ENCODE measurements at places on chromosomes 13 and 19.

- DNase-seq, result no peak
Measured at GRCh38 chr19:35559281-35559659, 4.2 kb downstream of the ATP4A start.

DNA sequence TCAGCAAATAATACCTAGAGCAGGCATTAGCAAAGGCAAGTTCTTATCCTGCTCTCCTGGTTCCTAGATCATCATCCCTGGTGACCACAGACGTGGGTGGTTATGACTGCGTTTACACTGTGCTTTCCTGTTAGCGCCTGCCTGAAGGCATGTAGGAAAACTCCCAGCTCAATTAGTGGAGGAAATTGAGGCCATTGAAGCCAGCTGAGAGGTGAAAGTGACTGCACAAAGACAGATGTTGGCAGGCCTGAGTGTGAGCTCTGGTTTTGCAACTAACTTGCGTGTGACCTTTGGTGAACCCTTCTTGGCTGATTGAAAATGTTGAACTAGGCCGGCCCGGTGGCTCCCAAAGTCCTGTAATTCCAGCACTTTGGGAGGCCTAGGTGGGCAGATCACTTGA, 17.5 kb upstream of the NWD1 start:
- no peak for DNase-seq

GRCh38 chr13:111941845-111942447, 125.0 kb upstream of the SOX1 start:
- no peak for DNase-seq

DNA sequence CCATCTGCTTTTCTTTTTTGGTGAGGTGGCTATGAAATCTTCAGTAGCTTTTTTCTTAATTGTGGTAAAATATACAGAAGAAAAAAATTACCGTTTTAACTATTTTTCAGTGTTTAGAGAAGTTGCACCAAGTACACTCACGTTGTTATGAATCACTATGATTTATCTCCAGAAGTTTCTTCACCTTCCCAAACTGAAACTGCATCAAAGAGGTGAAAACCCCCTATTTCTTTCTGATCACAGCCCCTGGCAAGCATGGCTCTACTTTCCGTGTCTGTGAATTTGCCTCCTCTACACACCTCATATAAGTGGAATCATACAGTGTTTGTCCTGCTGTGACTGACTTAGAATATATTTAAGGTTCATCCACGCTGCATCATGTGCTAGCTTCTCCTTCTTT, 15.6 kb upstream of the SIGLEC10 start:
- DNase-seq, result no peak

DNA sequence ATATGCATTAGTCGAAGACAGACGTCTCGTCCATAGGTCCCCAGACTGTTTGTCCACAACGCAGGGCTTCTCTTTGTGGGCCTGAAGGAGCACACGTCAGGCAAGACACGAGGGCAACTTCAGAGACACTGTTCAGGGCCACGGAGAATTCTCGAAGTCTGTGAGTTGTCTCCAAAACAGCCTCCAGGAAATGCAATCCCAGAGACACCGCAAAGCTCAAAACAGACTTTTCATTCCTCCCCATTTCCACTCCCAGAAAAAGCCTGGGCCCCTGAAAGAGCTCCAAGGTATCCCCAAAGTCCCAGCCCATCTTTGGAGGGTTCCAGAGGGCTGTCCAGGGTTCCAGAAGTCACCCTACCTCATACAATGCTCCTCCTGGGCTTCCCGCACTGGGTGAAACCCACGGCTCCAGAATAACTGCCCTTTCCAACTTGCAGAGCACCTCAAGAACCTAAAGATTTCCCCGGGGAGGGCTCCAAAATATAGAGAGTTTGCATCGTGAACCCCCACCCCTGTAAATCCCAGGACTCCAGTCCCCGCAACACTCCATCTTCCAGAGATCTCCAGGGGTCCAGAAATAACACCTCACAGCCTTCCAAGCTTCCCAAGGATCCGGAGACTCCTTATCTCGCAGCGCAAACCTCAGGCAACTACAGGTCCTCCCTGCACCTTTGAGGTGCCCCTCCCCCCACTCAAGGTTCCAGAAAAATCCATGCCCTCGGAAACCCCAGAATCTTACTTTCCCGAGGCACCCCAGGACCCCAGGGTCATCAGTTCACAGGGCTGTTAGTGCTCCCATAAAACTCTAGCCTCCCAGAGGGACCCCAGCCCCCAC, 687 bp upstream of the FTL start:
- no peak for DNase-seq

GRCh38 chr13:76948149-76948548, at the start of gene ACOD1:
Gene ACOD1, plus strand, starts transcription at chr13:76948511. Its CDS starts 48 bp downstream, at chr13:76948559.
- DNase-seq, result no peak

- no peak for DNase-seq
Measured at GRCh38 chr13:20446405-20446804, 79.3 kb downstream of the CRYL1 start.

GRCh38 chr13:56457535-56458190, 683.1 kb upstream of the PRR20A start:
- no peak for DNase-seq

- no peak for DNase-seq
Measured at GRCh38 chr13:108305655-108306054, 36.1 kb downstream of the TNFSF13B start.

DNA sequence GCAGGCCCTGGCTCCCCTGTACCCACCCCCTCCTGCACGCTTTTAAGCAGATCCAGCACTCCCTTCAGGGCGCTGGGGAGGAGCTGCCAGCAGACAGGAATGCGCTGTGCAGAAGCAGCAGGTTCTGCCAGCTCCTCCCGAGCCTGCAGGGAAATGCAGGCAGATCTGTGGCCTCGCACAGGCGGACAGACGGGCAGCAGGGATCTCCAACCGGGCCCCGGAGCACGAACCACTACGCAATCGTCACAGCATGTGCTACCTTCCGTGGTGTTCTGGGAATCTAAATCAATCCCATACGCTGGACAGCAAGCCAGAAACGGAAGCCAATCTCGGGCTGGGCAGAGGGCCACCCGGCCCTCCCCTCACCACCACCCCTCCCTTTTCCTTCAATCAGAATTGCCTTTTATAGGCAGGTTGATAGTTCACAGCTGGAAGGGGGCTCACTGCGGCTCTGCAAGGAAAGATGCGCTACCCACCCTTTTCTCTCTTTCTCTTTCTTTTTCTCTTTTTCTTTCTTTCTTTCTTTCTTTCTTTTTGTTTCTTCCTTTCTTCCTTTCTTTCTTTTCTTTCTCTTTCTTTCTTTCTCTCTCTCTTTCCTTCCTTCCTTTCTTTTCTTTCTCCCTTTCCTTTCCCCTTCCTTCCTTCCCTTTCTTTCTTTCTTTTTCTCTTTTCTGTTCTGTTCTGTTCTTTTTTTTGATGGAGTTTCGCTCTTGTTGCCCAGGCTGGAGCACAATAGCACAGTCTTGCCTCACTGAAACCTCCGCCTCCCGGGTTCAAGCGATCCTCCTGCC, 99.9 kb downstream of the GNG7 start:
- DNase-seq, result no peak

DNA sequence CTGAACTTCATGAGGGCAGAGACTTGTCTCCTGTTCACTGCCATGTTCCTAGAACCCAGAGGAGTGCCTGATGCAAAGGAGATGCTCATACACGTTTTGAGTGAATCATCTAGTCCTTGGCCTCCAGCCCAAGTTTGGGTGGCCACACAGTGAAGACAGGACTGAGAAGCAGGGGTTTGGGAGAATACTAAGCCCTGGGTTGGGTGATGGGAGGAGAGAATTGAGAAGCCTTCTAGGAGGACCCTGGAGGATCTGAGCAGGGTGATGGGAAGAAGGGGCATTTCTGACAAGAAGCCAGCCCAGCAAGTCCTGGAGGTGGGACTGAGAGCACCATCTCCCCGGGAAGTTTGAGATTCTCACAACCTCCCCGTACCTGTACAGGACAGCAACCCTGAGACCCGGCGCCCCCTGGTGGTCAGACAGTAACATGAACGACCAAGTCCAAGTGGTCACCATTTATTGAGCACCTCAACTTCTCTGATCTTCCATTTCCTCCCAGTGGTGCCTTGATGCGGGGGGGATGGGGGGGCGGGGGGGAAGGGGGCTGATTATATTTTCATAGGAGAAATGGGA, 11.0 kb downstream of the CTU1 start:
- DNase-seq, result peak; percentile 82

DNA sequence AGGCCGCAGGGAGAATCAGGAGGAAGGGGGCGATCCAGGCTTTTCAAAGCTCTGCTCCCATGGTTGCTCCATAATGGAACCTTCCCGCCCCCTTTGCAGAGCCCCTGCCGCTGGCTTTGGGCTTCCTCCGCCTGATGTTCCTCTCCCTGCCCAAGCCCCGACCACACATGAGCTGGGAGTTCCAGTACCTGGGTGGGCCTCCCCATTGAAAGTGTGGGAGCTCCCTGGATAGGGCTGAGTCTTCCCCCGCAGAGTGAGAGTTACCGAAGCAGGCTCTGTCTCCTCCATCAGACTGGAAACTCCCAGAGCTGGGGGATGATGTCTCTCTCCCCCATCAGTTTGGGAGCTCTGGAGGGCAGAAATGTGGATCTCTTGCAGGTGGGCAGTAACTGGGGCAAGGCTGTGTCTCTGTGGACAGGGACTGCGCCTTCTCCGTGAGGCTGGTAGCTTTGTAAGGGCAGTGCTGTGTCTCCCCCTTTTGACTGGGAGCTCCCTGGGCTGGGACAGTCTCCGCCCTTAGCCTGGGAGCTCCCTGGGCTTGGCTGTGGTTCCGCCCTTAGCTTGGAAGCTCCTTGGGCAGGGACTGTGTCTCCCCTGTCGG, 722 bp downstream of the DCAF15 start:
- peak; percentile 39 for DNase-seq

DNA sequence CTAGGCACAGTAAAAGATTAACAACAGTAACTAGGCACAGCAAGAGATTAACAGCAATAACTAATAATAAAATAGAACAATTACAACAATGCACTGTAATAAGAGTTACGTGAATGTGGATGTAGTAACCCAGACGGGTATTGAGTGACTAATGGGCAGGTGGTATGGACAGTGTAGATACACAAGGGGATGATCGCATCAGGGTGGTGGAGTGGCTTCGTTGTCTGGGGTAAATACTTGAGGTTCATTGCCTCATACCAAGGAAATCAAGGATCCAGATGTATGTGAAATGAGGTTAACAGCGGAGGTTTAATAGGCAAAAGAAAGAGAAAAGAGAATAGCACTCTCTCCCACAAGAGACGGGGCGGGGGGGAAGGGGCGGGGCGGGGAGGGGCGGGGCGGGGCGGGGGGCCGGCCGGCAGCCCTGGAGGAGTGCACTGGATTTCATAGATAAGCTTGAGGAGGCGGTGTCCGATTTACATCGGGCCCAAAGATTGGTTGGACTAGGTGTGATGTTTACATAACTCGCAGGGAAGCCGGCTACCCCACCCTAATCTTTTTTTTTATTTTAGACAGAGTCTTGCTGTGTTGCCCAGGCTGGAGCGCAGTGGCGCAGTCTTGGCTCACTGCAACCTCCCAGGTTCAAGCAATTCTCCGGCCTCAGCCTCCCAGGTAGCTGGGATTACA, 106.3 kb downstream of the KCTD15 start:
- DNase-seq, result no peak

DNA sequence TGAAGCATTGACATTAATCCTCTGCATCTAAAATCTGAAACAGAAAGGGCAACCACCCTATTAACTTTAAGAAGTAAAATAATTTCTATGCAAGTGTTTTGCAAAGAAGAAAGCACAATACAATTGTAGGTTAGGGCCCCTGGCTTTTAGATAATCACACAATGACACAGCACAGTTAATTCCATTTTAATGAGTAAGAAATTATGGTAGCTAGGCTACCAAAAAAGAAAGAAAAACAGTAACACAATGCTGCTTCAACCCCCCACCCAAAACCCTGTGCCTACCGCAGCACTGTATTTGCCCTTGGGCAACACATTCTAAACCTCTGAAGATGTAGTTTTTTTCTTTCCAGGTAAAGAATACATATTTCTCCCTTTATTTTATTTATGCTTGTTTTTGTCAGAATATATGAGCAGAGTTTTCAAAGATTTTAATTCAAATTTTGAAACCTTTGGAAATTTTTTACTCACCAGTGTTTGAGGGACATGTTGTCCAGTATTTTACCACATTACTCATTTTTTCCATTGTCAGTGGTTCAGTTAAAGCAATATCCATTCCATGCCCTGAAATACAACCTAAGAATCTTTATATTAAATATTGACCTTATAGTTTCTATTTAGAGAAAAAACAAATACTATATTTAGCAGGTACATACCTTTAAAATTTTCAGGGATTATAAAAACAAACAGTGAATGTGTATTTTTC, 21.1 kb downstream of the SOHLH2 start:
- no peak for DNase-seq
